Activated T-helper 2 cell treated with anti-CD3 and anti-CD28 coated beads, Interferon-gamma antibody, Interleukin-2, Interleukin-4, amounts not matched to agents 10 μg/mL and 5 μg/mL and 100 μg/mL, durations not matched to agents 14 hours and 24 hours and 36 hours (primary cell): ENCODE measurements at places on chromosomes 4 and X. TPM values are rescaled to one million over a fixed set of nuclear protein-coding genes. Genes with fewer than 3 reads are reported as not detected.

DNA sequence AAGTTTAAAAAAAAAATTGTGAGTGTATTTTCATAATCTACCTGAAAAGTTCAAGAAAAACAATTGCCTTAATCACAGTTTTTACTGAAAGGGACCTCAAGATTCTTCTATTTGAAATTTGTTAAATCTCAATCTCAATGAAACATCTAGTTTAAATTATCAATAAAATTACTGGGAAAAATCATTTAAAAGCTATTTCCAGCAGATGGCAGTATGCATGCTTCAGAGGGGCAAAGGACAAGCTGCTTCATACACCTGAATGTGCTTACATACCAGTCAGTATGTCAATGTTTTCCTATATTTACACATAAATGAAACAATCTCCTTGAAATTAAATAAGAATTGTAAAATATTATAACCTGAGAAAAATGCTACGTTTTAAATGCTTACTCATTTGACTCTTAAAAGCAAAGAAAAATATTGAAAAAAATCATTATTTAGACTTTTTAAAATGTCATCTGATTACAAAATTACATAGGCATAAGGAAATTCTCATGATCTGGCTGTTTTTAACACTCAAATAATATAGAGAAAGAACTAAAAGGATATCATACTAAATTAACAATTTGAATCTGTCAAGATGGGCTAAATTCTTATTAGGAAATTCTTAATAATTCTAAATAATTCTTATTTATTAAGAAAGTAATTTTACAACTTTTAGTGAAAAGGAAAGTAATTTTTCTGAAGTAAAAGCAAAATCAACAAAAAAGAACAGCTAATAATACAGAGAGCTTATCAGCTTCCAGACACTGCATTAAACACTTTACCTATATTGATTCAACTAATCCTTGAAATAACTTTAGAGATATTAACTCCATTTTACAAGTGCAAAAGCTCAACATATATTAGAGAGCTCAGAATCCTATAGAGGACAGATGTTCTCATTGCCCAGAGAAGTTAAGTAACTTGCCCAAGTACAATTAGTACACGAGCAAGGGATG is 242.1 kb downstream of the ADAMTS3 start:
- no peak for DNase-seq

MAGED4 gene
- total RNA-seq = not detected in 2 replicates

- DNase-seq = no peak
Observed at GRCh38 chr4:70603856-70604255, 11.8 kb downstream of the AMBN start.

BTK gene
- total RNA-seq = 0.11 and 0.25 TPM in 2 replicates

ITGB1BP2 gene
- 6.1 and 6.5 TPM in 2 replicates for total RNA-seq

RADX gene
- 6.5 and 8.0 TPM in 2 replicates for total RNA-seq

- DNase-seq = no peak
Observed at GRCh38 chrX:78123190-78123589, 16.3 kb downstream of the TAF9B start.

- no peak for DNase-seq
Observed at GRCh38 chrX:33252306-33252825, 41.0 kb upstream of the DMD start.

GRCh38 chr4:141102367-141102766 is 30.9 kb downstream of the RNF150 start:
- no peak for DNase-seq

DNA sequence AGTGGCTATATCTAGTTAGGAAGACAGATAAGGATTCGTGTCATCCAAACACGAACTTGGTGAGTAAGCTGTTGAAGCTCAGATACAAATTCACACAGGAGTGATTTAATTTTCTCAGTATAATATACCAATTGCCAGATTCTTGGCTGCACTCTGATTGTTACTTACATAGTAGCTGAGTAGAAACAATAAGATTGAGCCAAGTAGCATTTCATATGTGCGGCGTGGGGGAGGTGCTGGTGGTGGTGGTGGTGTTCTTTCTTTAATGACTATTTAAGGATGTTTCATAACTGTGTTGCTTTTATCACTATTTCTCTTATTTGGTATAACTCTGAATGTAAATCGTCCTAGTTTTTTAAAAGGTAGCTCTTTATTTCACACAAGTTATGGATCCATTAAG is 102.9 kb downstream of the UGT8 start:
- no peak for DNase-seq

SLIT2 gene
- total RNA-seq = 0.02 and 0.16 TPM in 2 replicates

DNA sequence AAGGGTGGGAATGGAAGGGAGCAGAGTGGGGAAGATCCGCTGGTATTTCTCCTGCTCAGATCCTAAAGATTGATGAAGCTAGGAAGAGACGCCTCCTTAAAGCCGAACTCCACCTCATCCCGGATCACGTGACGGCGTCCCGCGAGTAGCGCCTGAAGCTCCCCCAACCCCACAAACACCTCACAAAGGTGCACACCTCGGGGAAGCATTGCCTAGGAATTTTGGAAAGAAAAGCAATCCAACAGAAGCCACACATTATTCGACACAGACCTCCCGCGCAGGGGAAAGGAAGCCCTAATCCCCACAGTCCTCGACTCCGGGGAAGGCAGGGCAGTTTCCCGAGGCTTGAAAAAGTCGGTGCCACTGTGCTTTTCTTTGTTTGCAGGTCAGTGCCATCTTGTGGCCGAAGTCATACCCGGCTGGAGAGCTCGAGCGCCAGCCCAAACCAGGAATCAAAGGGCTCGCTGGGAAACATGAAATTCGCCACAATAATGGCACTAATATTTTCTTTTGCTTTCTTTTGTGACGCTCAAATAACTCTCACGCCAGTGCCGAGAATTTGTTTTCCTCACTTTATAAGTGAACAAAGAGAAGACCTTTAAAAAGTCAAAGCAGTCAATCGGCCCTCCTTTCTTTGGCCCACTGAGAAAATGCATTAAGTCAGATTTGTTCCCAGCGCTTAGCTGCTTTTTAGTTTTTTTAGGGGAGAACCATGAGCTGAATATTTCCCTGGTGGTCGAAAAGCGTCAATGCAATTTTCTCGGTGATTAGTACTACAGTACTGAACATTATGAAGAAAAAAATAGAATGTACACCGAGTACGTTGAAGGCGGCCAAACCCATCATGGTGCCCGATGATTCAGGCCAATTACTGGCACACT is at the start of gene NPY1R:
Gene NPY1R (minus strand): TSS at position 71 of the 881 bp plus-strand sequence. CDS start 6,042 bp downstream, outside the sequence.
- DNase-seq = no peak

GRCh38 chr4:107760281-107760947 is 40.4 kb upstream of the PAPSS1 start:
- DNase-seq = no peak

- no peak for DNase-seq
Observed at GRCh38 chrX:108020631-108021030, 24.2 kb upstream of the VSIG1 start.

DNA sequence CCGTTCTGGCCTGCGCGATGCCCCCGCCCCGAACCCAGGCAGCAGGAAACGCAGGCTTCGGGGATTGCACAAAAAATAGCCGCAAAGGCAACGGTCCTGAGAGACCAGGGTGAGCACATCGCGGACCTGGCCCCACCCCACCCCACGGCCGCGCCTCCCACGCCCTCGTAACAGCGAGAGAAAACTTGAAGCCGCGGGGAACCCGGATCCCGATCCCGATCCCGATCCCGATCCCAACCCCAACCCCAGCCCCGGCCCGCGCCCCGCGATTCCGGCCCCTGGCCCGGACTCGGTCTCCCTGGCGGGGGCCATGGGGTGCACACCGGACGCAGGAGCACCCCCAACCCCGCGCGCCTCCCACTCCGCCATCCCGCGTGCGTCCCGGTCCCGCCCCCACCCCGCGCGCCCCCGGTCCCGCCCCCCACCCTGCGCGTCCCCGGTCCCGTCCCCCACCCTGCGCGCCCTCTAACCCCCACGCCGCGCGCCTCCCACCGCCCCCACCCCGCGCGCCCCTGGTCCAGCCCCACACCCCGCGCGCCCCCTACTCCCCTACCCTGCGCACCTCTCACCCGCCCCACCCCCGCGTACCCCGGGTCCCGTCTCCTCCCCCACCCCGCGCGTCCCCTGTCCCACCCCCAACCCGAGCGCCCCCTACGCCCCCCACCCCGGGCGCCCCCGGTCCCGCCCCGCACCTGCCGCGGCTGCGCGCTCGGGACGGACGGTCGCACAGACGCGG is 29.0 kb downstream of the NOP14 start:
- no peak for DNase-seq

CSAG2 gene
- not detected in 2 replicates for total RNA-seq
